ENCODE measurements at places on chromosomes 11 and 22. TPM values are rescaled to one million over a fixed set of nuclear protein-coding genes. Genes with fewer than 3 reads are reported as not detected.

ZFPL1 gene
- total RNA-seq: 51.2 TPM

C11orf16 gene
- not detected for total RNA-seq

PRDM11 gene
- total RNA-seq: 30.5 TPM

BAIAP2L2 gene
- not detected for total RNA-seq

DNA sequence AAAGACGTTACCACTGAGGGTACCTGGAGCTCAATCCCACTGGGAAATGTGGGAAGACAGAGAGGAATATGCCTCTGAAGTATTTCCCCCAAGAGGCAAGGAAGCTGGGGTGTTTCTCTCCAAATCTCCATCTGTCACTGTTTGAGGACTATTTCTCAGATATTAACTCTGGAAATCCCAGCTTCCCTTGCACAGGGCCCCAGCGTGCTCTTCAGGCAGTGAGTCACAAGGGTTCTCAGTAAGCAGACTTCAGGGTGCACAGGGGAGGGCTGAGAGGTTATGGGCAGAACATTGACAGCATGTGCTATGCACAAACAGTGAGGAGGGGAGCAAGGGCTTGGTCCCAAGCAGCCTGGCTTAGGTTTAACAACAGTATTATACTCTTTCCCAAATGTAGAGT is 60.9 kb upstream of the EED start:
- H3K4me1 ChIP-seq: peaks cover 16% of the 10 kb centered on the region
- no peaks in the 10 kb centered on the region for H3K36me3 ChIP-seq
- H3K4me3 ChIP-seq: no peak overlapping the region
- DNase-seq: no peak

DNA sequence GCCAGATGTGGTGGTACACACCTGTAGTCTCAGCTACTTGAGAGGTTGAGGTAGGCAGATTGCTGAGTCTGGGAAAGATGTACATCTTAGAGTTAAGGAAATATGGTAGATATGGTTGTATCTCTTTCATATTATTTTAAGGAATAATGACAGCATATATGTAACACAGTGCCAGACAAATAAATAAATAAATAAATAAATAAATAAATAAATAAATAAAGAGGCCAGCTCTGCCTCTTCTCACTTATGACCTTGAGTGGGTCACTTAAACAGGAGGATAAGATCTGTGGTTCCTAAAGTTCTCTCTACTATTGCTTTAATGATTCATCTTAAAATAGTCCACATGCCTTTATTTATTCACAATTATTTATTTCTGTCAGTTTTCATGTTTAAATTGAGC is 890.9 kb upstream of the TENM4 start:
- H3K4me1 ChIP-seq: no peaks in the 10 kb centered on the region
- H3K27me3 ChIP-seq: no peaks in the 10 kb centered on the region
- H3K27ac ChIP-seq: no peak overlapping the region
- H3K4me3 ChIP-seq: no peak overlapping the region
